ENCODE measurements at places on chromosomes 3 and 15.

DNA sequence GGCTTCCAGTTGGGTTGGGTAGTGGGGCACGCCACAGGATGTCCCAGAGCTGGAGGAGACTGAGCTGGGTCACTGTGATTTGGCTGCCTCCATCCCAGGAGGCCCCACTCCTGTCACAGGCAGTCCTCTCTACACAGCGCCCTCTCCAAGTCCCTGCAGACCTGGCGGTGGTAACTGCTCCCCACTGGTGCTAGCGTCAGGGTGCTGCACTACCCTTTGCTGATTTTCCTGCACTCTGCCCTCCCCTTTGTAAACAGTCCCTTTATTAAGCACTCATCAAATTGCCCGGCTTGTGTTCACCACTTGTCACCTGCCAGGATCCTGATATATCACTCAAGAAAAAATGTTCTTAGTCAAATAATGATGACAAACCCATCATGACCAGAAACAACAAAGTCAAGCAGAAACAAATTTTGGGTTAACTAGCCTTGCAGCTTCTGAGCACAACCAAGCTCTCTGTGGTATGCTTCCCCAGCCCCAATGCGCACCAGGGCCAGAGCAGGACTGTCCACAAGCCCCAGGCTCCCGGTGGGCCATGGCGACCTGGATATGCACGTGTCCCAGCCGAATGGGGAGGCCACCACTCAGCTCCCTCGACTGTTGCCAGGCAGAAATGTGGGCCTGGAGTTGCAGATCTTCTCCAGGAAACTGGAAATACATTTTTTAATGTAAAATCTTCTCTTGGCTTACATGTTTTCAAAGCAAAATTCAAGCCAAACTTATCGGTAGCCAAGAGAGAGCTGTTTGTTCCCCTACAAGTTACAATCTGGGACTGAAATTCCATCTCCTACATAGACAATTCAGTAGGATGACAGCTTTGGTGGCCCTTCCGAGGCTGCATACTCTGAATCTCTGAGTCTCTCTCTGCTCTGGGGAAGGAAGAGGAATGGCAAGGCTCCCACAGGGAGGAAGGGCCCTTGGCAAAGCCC, 24.5 kb downstream of the MEGF11 start:
- DNase-seq, result no peak

DNA sequence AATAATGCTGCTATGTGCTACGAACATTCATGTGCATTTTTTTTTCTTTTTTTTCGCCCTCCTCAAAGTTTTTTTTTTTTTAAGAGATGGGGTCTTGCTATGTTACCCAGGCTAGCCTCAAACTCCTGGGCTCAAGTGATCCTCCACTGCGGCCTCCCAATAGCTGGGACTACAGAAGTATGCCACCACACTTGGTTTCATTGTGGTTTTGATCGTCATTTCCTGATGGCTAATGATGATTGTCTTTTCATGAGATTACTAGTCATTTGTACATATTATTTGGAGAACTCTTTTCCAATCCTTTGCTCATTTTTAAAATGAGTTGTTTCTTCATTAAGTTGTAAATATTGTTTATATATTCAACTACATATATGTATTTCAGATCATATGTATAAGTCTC, 48.8 kb downstream of the FBXO22 start:
- no peak for DNase-seq

DNA sequence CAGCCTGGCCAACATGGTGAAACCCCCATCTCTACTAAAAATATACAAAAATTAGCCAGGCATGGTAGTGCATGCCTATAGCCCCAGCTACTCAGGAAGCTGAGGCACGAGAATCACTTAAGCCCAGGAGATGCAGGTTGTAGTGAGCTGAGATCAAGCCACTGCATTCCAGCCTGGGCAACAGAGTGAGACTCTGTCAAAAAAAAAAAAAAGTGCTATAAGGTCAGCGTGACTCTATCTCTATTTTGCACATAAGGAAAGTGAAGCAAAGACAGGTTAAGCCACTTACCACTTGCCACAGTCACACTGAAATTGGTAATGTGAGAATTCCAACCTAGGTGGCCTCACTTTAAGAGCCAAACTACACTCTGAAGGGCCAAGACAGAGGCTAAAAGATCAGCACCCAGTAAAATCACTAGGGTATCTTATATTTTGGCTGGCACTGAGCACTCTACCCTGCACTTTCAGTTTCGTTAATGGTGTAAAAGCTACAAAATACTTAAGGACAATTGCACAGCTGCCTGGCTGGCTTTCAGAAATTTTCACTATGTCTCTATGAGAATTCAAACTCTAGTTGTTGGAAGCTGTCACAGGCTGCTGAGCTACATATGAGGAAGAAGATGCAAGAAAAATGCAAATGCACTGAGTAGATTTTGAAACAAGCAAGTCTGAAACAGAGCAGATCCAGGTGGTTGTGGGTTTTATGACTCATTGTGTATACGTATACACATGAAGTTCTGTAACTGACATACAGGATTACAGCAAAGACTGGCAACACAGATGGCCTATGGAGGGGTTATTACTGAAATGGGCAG, 32.7 kb downstream of the TRANK1 start:
- DNase-seq, result peak; percentile 64

DNA sequence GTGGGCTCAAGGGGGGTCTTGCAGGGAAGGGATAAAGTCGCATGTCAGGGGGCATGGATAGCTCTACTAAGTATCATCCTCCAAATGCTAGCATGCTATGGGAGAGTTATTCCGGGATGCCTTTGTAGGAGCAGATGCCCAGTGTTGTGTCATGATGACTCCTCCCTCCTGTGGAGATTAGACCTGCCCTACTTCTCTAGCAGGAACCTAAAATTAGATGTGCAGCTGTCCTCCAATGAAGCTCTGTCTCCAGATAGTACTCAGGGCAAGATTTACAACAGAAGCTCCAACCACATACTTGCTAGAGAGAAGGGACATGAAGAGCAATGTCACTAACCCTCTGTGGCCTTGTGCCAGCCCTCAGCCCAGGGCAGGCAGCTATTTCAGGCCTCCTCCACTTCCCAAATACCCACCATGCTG, 82.5 kb downstream of the AGBL1 start:
- no peak for DNase-seq

- no peak for DNase-seq
Observed at GRCh38 chr3:74053970-74054516, 429.3 kb upstream of the PDZRN3 start.

DNA sequence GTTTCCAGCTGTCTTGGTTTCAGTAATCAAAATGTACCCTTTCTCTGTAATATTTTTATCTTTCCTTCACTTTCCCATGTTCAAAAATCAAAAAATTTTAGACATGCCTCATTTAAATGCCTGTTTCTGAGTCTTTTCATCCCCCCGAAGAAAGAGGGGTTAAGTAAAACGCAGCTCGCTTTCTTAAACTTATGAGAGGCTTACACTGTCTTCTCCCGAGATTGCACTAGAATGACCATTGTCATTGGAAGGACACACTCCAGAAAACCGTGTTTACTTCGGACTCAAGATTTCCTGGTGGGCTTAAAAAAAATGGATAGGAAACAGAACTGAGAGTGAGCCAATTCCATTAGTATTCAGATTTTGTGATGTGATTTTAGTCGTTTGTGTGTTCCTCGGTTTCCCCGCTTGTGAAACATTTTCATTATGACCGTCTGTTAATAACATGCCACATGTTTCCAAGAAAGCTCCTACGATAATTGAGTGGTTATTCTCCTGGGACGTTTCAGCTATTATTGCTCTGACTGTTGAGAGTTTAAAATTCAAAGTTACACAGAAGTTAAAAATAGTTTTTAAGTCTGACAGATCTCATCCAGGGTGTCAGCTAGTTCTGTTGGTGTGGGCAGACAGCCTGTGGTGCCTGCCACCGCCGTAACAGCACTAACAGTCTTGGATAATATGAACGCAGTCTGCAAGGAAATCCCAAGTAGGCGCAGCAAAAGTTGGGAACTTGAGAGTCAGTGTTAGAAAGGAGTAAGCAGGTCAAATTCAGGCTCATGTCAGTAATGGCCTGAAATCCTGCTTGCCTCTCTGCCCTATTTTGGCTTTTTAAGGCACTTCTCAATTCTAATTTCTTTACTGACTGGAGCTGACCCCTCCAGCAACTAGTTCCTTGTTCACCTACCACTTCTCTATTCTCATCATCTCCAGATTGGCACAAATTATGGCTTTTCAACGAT, 1.5 kb downstream of the CRYBG3 start:
- no peak for DNase-seq

- DNase-seq, result no peak
Observed at GRCh38 chr3:155581579-155581978, 163.3 kb downstream of the PLCH1 start.

GRCh38 chr3:140848666-140849065, 93.0 kb upstream of the SLC25A36 start:
- no peak for DNase-seq

DNA sequence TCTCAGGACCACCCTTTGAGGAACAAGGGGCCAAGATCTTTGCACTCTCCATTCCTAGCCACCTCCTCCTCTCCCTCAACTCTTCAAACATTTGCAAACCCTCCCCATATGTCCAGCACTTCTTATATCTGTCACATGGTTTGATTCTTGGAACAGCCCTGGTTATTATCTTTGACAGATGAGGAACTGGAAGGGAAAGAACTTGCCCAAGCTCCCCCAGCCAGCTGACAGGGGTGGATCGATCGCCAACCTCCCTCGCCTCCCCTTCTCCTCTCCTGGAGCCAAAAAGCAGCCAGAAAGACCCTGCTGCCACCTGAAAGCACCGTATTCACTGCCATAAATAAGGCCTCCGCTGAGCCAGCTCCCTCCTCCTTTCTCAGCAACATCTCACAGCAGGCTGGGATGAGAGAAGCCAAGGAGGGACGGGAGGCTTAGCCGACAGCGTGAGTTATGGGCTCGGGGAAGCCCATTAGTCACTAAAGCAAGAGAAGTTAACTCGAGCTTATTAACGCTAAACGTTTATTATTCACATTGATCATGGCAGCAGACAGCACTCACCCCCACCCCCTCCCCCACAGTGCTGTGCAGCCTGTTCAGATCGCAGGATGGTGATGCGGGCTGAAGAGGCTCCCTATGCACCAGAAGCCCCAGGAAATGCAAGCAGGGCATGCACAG, 22.2 kb upstream of the FGD5 start:
- no peak for DNase-seq

- no peak for DNase-seq
Observed at GRCh38 chr3:100149130-100149529, 34.8 kb upstream of the FILIP1L start.

DNA sequence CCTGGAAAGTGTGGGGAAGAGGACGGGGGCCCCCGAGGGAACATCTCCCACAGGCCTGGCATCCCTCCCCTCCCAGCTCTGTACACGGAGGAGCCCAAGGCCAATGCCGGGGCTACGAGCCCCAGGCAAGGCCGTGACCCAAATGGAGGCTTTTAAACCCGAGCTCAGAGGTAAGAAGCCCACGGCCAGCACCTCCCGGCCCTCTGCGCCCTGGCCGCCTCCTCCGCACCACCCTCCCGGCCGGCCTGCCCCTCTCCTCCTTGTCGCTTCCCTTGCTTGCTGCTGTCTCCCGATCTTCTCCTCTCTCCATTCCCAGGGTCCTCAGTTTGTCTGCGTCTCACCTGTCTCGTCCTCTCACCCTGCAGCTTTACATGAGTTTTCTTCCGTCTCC, 1.3 kb downstream of the MUC4 start:
- no peak for DNase-seq

- no peak for DNase-seq
Observed at GRCh38 chr3:46748170-46748569, 30.5 kb upstream of the PRSS50 start.

DNA sequence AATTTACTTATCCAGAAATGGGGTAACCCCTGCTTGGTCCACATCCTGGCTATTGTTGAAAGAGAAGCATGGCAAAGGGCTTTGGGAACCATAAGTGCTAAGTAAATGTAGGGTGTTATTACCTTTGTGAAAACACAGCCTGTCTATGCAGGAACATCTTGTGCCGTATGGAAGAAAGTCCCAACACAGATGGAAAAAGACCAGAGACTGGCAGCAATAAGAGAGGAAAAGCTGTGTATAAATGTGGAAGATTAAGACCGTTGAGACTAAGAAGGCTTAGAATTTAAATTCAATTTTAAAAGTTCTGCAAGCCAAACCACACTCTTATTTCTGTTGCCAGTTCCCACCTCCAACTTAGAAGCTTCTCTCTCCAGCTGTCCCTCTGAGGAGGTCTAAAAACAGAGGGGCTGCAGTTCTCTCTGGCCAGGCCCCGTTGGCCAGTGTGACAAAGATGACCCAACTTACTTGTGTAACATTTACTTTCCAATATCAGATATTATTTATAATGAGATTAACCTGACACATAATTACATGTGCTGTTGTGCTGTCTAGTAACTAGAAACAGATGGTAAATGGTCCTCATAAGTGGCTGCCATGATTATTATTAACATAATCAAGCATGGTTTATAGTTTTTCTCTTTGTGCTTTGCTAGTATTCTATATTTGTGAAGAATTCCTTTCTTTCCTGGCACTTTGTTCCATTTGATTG, 7.0 kb downstream of the MINDY4B start:
- no peak for DNase-seq

GRCh38 chr3:171399842-171400241, 60.4 kb downstream of the TNIK start:
- DNase-seq, result no peak

GRCh38 chr15:78879517-78880241, 7.0 kb downstream of the MORF4L1 start:
- no peak for DNase-seq
